Colonic mucosa (tissue), 4 donors: ENCODE measurements at places on chromosomes 3 and 15. TPM values are rescaled to one million over a fixed set of nuclear protein-coding genes. Genes with fewer than 3 reads are reported as not detected.

DNA sequence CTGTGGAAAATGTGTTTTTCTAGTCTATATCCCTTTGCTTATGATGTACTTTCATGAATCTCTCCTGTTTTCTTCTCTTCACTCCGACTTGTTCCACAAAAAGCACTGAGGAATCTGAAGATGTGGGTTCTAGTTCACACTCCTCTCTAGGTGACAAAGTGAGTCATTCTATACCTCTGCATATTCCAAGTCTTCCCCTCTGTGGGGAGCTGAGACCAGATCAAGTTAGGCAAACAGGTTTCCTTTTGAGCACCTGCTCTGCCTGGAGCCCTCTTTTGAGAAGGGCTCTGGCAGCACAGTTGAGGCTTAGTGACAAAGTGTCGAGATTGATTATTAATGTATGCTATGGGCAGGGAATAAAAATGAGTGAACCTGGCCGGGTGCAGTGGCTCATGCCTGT lies 82.4 kb upstream of the VGLL4 start:
- no peak overlapping the region for H3K4me3 ChIP-seq
- no peaks in the 10 kb centered on the region for H3K36me3 ChIP-seq
- H3K4me1 ChIP-seq = no peaks in the 10 kb centered on the region
- DNase-seq = no peak
- H3K27me3 ChIP-seq = no peaks in the 10 kb centered on the region

Gene TEX55
- not detected for total RNA-seq

DNA sequence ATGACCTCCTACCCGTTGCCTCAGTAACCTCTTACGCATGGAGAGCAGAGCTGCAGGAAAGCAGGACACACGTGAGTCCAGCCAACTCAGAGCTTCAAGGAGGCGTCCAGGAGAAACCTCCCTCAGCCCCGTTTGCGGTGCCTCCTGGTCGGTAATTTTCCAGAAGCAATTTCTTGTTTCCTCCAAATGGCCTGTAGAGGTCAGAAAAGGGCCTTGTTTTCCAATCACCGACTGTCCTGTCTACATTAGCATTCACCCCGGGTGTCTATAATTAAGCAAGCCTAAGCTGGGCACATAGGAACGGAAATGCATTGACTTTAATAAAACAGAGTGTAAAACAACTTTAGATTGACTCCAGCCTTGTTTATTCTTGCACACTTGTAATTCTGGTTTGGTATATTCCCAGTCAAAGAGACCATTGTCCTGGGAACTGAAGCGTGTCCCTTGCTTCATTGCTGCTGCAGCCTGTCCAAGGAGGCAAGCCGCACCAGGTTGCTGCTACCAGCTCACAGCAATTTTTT lies 836.2 kb downstream of the AGBL1 start:
- H3K4me3 ChIP-seq = no peak overlapping the region
- H3K27ac ChIP-seq = no peak overlapping the region
- H3K27me3 ChIP-seq = no peaks in the 10 kb centered on the region

DNA sequence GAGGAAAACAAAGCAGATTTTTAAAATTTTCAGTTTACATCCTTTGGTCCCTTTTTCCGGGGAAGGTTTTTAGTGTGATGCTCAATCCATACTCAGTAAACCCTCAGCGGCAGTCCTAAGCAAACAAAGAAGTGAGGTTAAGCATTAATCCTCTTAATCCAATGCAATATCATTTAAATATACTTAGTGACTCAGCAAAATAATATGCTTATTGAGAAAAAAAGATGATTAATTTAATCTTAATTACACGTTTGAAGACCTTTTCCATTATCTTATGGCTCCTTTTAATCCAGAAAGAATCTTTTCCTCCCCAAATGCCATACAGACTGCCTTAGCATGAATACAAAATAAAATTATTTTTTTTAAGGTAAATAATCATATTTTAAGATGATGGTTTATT lies at the start of gene GABRR3:
GABRR3 (minus strand) TSS at position 108 of the 400 bp plus-strand sequence. CDS start 328 bp downstream, outside the sequence.
- no peaks in the 10 kb centered on the region for H3K36me3 ChIP-seq
- H3K27me3 ChIP-seq = no peaks in the 10 kb centered on the region
- H3K27ac ChIP-seq = no peak within 1 kb of the TSS

Gene ZNF660
- 0.57 TPM for total RNA-seq

Gene MRPS11
- 73.6 TPM for total RNA-seq

- no peak for DNase-seq
- no peak overlapping the region for H3K27ac ChIP-seq
- H3K36me3 ChIP-seq = no peaks in the 10 kb centered on the region
These were observed 77.3 kb downstream of the SMAD3 start for GRCh38 chr15:67142767-67143100.

- no peaks in the 10 kb centered on the region for H3K4me1 ChIP-seq
- peak; percentile 56 for DNase-seq
- H3K4me3 ChIP-seq = no peak overlapping the region
- H3K27me3 ChIP-seq = no peaks in the 10 kb centered on the region
- H3K36me3 ChIP-seq = no peaks in the 10 kb centered on the region
These were observed 79.8 kb upstream of the NR2E3 start for GRCh38 chr15:71730277-71731144.

Gene TIMMDC1
- 88.6 TPM for total RNA-seq

Gene CHDH
- 48.6 TPM for total RNA-seq

- peaks cover 4% of the 10 kb centered on the region for H3K27me3 ChIP-seq
- H3K36me3 ChIP-seq = no peaks in the 10 kb centered on the region
- no peak overlapping the region for H3K27ac ChIP-seq
- no peak for DNase-seq
- no peaks in the 10 kb centered on the region for H3K4me1 ChIP-seq
These were observed 28.1 kb downstream of the DNAJB8 start for GRCh38 chr3:128438488-128439072.

DNA sequence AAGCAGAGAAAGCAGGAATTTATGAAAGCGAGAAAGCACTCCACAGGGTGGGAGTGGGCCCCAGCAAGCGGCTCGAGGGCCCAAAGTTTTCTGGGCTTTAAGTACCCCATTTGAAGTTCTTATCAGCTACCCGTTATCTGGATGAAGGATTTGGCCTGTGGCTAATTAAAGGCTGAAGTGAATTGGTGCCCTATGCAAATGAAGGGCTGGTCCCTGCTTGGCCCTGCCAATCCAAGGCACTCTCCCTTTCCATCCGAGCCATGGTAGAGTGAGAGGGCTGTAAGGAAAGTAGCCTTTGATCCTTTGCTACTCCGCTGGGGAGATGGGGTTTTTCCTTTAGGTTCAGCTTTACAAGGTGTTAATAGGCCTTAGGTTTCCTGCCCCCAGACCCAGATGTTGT lies 469.3 kb upstream of the CFAP20DC start:
- no peak overlapping the region for H3K27ac ChIP-seq
- no peak for DNase-seq
- no peaks in the 10 kb centered on the region for H3K4me1 ChIP-seq
- no peak overlapping the region for H3K4me3 ChIP-seq

DNA sequence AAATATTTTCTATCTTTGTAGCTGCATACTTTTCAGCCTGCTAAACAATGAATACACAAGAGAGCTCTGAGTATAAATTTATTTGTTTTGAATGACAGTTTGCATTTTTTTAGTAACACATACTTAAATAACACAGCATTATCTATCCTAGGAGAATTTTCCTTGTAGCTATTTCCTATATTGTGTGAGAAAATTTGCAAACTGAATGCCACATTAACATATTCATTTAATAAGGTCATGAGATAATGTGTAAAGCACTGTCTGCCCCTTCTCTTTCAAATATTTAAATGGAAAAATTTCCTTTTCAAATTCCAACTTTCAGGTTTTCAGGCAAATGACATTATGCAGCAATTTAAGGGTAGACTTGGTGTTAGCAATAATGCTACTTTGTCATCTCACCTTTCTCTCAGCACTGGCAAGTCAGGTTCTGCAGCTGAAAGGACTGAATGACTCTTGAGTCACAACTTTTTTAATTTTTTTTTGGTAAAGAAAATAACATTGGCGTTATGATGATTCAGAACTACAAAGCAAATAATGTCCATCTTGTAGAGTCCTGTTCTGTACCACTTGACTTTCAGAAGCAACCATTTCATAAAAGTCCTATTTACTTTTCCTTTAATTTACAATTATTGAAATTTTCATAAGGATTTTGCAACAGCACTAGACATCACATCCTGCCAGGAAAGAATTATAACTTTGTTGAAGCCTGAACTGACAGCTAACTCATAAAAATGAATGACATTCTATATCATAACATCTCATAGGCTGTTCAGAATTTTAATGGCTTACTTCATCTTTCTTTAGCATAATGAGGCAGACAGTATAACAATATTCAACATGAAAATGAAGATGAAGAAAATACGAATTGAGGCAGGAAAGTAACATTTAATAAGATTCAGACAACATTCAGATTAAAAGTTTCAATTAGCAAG lies 681.6 kb upstream of the SEMA6D start:
- no peaks in the 10 kb centered on the region for H3K4me1 ChIP-seq
- H3K27ac ChIP-seq = no peak overlapping the region
- H3K36me3 ChIP-seq = no peaks in the 10 kb centered on the region
- no peak for DNase-seq

Gene TGM5
- not detected for total RNA-seq

DNA sequence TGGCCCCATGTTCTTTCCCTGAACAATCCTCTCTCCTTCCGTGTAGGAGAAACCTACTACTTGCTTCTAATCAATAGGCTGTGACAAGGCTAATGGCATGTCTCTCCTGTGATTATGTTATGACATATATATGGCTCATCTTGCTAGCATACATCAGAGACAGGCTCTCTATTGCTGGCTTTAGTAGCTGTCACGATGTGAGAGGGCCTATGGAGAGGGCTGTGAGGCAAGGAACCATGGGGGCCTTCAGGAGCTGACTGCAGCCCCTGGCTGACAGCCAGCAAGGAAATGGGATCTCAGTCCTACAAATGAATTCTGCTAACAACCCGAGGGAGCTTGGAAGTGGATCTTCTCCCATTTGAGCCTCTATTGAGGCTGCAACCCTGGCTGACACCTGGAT lies 96.3 kb downstream of the EOMES start:
- H3K4me3 ChIP-seq = no peak overlapping the region
- H3K4me1 ChIP-seq = no peaks in the 10 kb centered on the region
- H3K36me3 ChIP-seq = no peaks in the 10 kb centered on the region
- no peak for DNase-seq

DNA sequence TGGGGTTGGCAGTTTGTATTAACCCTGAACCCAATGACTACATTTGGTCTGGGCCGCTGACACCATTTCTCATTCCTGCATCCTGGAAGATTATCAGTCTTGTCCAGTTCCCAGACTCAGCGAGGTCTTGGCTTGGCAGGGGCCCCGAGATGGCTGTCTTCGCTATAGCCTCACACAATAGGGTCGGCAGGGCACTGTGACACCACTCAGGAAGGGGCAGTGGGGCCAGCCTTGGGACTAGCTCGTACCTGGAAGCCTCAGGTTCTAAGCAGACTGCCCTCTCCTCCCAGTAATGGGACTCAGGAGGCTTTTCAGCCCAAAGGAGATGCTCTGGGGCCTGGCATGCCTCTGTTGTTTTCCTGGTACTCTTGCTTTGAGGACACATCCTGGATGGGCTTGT lies 9.1 kb downstream of the TEX264 start:
- no peaks in the 10 kb centered on the region for H3K27me3 ChIP-seq
- H3K27ac ChIP-seq = peak overlapping the region; percentile 45
- no peak overlapping the region for H3K4me3 ChIP-seq
- H3K4me1 ChIP-seq = peaks cover 18% of the 10 kb centered on the region

DNA sequence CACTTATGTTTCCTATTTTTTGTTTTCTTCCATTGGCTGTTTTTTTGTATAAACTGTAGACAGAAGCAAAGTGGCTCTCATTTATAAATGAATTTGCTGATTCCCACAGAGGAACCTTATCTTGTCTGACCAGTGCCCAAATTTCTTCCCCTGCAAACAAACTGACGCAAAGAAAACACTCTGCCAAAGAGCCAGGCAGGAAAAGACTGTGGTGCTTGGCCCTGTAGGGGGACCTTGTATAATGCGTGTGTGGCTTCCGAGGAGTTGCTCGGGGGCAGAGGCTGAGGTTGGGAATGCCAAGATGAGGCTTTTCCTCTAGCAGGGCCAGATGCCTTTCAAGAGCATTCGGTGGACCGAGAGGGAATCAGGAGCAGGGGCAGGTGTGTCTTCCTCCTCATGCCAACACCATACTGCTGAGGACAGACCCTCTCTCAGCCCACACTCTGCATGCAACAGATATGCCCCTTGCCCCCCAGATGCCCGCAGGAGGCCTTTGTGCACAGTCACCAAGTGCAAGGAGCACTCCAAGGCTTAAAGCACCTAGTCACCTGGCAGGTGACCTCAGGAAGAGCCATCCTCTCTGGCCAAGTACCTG lies 104.3 kb upstream of the ABHD17C start:
- H3K4me1 ChIP-seq = no peaks in the 10 kb centered on the region
- no peaks in the 10 kb centered on the region for H3K27me3 ChIP-seq
- no peak overlapping the region for H3K27ac ChIP-seq
- no peaks in the 10 kb centered on the region for H3K36me3 ChIP-seq
- DNase-seq = no peak
- no peak overlapping the region for H3K4me3 ChIP-seq

DNA sequence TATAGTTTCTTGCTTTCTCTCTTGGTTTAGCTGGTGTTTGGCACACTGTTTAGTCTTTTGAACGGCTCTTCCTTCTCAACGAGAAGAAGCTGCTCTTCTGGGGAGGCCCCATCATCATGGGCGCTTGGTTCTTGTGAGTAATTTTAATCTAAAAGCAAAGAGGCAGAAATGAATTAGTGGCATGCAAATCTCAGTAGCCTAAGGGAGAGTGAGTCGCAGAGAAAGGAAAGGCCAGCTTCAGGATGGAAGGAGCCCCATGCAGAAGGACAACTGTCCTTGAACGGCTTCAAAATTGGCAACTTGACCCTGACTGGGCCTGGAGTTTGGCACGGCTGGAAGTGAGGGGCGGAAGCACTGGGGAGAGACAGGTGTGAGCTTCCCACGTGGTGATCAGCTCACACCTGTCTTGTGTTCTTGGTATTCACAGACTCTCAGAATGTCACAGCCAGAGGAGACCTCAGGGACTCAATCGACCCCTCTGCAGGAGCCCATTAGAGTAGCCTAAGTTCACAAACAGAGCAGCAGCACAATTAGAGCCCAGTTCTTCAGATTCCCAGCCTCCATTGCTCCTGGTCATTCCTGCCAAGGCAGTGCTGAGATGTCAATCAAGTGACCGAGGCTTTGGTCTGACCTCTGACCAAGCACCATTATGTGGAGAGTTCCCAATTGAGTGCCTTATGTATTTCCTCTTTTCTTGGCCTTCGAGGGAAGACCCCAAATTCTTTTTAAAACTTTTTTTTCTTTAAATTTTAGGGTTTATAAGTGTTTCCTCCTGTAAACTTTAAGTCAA lies 41.3 kb upstream of the ETV5 start:
- no peaks in the 10 kb centered on the region for H3K27me3 ChIP-seq
- H3K36me3 ChIP-seq = no peaks in the 10 kb centered on the region
- no peak overlapping the region for H3K4me3 ChIP-seq
- no peak for DNase-seq

Gene EXD1
- not detected for total RNA-seq

- no peak overlapping the region for H3K4me3 ChIP-seq
- no peak for DNase-seq
- no peaks in the 10 kb centered on the region for H3K27me3 ChIP-seq
- H3K36me3 ChIP-seq = no peaks in the 10 kb centered on the region
- no peaks in the 10 kb centered on the region for H3K4me1 ChIP-seq
These were observed 273.5 kb upstream of the CCDC54 start for GRCh38 chr3:107103786-107104185.

Gene STX19
- total RNA-seq = 9.0 TPM

- H3K27me3 ChIP-seq = no peaks in the 10 kb centered on the region
- H3K4me1 ChIP-seq = no peaks in the 10 kb centered on the region
- H3K4me3 ChIP-seq = no peak overlapping the region
These were observed 74.5 kb downstream of the MB21D2 start for GRCh38 chr3:192843119-192843518.
